ENCODE measurements at places on chromosomes 5 and 9.

DNA sequence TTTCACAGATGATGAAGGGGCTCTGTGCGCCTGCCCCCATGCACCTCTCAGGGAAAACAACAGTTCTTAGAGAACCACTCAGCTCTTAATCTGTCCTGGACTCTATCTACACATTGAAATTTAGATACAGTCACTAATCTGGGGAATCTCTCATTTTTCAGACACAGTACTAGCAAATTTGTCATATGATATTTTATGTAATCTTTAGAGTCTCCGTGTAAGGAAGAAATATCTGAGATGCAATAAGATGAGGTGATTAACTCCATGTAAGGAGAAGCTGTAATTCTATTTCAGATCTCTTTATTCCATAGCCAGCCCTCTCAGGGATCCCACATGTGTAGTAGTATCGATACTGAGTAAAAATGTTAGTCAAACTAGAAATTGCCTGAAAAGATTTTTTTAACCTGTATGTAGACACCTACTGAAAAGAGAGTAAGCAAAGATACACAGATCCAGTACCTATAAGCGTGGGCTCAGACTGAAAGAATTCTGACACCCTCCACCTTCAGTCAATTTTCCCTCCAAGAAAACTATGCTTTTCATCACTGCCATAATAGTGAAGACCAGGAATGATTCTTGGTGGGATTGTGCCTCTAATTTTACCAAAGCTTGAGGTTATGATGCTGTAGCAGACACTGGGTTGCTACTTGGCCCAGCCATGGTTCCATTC lies 279.6 kb upstream of the TMEM161B start:
- no peak for DNase-seq

DNA sequence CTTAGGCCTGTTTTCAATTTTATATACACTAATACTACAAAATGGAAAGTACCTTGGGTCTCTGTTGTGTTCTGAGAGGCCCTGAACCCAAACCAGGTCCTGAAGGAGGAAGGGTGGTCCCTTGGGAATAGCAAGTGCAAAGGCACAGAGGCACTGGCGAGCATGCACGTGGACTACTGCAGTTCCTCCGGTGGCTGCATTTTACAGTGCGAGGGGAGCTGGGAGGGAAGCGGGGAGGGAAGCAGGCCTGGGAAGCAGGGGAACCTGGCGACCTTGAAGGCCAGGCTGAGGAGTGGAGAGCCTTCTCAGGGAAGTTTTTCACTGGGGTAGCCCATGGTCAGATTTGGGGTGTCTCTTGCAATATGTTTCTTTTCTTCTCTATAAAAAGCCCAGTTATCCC lies 33.9 kb downstream of the MORN5 start:
- DNase-seq = no peak

- DNase-seq = no peak
Observed at GRCh38 chr5:76944638-76945037, 8.2 kb upstream of the CRHBP start.

DNA sequence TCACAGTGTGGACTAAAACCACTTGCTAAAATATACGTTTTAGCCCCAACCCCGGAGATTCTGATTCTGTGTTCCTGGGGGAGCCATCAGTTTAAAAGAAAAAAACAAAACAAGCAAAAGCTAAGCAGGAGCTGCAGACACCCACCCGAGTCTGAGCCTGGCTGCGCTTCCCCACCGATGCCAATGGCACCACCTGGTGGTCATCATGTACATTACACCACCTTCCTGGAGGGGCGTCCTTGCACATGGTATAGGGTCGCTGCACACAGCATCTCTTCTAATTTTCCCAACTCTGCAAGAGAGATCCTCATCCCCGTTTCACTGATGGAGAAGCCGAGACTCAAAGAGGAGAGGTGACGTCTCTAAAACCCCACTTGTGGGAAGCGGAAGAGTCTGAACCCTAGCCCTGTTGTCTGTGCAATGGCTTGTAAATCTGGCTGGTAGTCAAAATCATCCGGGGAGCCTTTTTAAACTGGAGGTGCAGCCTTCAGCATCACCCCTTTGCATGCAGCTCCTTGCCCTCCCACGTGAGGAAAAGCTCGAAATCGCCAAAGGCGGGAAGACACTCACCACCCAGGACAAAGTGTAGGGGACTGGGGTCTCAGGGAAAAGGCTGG lies 23.1 kb upstream of the CNOT6 start:
- DNase-seq = no peak

DNA sequence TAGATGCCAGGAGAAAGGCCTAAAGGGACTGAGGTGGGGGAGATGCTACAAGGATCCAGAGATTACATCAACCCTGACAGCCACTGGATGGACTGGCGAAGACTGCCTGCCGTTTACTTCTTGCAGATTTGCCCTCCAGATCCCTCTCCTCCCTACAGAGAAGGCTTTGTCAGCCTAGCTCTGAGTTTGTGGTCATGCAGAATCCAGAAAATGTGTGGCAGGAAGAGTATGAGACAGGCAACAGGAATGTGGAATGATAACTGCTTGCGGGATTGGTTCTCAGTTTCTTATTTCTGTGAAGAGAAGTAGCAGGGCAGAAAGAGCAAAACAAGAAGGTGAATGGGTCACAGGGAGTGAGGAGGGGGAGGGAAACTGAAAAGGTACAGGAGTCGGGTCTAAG lies 129.6 kb downstream of the TLE1 start:
- no peak for DNase-seq

DNA sequence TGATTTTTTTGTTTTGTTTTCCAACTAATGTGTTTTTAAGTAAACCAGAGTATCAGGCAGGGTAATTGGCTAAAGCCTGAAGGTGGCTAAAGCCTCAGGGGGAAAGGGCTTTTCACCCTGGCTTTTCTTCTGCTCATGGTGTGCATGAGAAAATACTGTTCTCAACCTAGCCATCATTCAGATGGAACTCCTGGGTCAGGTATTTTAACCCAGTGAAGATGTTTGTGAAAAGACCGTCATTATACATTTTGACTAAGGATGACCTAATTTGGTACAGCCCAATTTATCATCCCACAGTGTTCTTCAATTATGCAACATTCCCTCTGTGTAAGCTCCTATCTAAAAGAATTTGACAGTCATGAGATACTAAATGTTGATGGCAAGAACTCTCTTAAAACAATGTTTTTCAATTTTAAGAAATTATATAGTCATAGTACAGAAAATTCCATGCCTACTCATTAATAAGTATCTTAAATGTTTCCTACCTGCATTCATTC lies 209.5 kb upstream of the TARS1 start:
- DNase-seq = no peak
